ENCODE measurements at places on chromosomes 5 and 9.

GRCh38 chr5:147708708-147709107, 73.8 kb downstream of the JAKMIP2 start:
- DNase-seq: no peak

DNA sequence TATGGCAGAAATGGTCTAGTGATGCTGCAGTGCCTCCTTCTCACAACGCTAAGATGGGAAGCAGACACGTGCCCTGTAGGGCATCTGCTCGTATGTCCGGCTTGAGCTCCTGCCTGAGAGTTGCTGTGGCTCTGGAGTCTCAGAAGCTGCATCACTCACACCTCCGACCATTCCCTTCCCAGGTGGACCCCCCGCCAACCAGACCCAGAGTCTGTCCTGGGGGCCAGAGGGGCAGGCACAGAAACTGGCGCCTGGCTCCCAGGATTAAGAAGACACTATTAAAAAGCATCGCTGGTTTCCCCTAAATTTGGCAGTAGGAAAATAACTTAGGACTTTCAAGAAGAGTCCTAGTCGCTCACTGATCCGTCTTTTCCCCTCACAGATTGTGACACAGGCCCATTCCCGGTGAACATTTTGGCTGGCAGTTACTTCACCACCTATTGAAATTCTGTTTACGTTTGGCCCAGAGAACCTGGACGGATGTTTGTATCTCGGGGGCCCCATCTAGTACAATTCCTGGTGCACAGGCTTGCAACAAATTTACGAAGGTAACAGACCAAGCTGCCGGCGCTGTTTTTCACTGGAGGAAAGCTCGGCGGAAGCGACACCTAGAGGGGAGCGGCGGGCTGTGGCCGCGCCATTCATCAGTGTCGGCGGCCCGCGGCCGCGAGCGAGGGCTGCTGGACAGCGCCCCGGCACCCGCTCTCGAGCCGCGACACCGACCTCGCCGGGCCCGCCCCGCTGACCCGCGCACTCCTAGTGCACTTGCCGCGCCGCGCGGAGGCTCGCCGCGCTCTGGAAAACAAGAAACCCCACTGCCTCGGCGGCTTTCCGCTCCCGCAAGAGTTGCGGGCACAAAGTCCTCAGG, 1.6 kb downstream of the FSTL4 start:
- peak; percentile 80 for DNase-seq

DNA sequence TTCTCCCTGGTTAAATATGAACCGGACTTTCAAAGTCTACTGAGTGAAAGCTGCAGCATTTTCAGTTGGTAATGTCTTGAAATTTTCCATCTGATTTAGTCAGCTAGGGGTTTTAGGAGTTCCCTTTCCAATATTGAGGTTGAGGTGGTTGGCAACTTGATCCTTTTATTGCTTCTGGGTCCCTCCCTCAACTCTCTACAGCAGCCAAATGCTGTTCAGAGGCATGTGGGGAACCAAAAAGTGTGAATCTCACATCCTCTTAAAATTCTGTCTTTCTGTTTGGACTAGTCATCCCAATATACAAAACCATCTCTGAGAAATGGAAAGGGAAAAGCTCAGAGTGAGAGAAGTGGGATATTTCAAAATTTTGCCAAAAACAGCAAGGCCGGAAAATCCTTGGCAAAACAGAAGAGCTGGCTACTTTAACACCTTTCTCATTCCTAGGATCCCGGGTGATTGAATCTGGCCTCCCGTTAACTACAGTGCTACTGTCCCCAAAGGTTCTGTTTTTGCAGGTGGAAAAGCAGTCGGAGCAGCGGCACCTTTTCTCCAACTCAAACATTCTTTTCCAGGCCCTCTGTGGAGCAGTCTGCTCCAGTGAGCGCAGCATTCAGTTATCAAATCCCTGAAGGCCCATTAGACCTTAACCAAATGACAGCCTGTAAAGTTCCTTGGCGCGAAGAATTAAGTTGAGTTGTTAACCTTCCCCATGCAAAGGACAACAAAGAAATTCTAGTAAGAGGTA, 345.9 kb upstream of the NUDT12 start:
- DNase-seq: no peak

GRCh38 chr5:170218726-170219125, 14.1 kb upstream of the C5orf58 start:
- no peak for DNase-seq

DNA sequence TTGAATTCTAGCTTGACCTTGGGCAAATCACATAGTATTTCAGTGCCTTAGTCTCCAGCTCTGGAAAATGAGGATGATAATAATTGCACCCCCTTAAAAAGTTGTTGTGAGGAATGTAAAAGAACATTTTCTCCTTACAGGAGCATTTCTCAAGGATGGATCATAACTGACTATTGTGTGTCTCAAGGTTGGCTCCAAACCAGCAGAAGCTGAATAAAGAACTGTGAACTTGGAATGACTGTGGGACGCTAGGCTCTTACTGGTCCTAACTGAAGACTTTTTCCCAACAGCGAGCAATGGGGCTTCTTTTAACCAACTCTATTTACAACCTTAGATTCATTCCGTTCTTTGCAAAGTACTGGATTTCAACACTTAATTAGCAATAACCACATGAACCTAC, 26.2 kb upstream of the GLRX start:
- DNase-seq: no peak

GRCh38 chr9:114390952-114391351, 3.2 kb upstream of the AKNA start:
- DNase-seq: no peak

GRCh38 chr9:131530546-131530919, 530 bp downstream of the UCK1 start:
- peak; percentile 70 for DNase-seq

- no peak for DNase-seq
Observed at GRCh38 chr5:116371935-116372334, 202.7 kb downstream of the SEMA6A start.

DNA sequence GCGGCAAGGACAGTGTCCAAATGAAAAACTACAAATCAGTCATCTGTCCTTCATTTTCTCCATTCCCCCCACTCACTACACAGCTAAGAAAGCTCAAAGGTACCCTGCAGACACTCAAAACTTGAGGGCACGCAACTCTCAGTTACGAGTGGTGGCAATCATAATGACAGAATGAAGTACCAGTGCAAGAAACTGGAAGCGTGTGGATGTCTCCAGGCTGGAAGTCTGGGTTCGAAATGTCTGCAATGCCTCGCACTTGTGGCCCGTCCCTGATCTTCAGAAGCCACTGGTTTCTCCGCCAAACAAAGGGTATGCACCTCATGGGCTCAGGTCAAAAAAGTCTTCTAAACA, 597 bp upstream of the CENPH start:
- peak; percentile 27 for DNase-seq

DNA sequence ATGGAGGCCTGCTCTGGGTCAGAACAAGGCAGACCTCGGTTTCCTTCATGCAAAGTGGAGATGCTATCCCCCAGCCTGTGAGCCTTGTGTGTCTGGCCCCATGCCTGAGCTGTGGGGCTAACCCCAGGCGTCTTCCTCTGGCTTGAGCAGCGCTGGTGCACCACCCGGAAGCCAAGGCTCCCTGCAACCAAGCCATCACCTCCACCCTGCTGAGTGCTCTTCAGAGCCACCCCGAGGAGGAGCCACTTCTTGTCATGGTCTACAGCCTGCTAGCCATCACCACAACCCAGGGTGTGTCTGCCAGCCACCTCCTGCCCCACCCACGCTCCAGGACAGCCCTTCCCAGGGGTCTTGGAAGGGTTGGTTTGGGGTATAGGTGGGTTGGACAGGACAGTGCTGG, 16.2 kb downstream of the REXO4 start:
- no peak for DNase-seq

DNA sequence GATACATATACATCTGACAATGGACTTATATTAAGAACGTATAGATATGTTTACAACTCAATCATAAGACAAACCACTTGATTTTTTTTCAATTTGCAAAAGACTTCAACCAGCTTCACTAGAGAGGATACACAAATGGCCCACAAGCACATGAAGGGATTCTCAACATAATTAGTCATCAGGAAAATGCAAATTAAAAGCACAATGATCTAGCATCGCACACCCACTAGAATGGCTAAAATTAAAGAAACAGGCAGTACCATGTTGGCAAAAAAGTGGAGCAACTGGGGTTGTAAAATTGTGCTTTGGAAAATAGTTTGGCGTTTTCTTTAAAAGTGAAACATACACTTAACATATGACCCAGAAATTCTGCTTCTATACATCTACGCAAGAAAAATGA, 80.0 kb upstream of the TRIO start:
- no peak for DNase-seq

DNA sequence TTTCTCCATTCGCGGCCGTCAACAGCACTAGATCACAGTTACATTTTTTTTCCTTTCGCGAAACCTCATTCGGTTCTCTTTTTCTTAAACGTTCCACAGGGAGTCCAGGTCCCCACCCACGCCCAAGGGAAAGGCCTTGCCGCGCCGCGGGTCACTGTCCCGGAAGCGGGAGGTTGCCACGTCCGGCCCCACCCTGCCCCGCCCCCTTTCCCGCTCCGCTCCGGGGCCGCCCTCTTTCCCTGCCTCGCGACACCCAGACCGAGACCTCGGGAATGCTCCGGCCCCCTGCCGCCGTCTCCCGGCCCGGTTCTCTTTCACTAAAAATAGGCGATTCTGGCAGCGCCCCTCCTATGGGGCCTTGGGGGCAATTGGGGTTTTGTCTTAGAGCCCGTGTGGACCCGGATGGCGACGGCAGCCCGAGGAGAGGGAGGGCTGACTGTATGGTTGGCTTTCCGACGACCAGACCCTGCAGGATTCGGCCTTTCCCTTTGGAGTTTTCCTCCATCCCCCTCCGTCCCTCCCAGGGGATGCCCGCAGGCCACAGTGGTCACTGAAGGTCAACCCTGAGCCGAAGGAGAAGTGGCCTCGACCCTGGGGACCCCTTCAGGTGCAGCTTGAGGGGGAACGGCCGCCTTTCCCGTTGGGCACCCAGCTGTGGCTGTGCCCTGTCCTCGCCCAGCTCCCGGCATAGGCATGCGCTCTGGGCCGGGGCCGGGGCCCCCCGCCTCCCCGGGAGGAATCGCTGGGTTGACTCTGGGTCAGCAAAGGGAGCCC, 2.8 kb upstream of the RACK1 start:
- peak; percentile 84 for DNase-seq

DNA sequence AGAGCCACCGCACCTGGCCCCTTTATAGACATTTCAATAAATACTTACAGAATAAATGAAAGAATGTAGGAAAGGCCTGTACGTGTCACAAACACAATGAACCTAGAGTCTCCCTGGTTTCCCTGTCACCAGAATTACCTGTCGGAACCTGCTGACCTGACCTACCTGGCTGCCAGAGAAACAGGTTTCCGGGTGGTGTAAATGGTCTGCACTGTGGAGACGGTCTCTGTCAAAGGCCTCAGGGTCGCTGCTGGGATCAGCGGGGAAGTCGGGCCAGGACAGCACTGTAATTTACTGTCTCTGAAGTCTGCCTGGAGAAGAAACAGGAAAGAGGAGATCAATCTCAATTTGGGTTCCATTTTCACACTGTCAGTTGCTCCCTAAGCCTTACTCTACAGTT, 9.3 kb upstream of the FRRS1L start:
- no peak for DNase-seq

DNA sequence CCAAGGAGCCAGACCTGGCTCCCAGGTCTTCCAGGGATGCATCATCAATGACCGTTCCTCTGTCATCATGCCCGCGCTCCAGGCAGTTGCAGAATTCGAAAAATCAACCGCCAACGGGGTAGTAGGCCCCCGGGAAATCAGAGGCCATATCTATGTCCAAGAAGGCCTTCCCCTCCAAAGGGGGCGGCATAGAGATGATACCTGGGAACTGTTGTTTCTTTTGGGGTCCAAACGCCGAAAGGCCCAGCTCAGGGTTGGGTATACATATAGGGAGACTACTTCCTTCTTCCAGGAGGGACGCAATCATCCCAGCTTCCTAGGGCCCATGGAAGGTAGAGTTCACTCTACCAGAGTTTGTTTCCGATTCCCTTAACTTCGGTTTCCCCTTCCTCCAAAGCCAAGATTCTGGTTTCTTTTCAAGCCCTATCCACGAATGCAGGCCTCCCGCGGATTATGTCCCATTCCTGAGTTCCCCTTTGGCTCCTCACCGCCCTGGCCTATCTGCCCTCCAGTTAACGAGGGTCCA, 754 bp downstream of the DCAF12 start:
- peak; percentile 28 for DNase-seq

DNA sequence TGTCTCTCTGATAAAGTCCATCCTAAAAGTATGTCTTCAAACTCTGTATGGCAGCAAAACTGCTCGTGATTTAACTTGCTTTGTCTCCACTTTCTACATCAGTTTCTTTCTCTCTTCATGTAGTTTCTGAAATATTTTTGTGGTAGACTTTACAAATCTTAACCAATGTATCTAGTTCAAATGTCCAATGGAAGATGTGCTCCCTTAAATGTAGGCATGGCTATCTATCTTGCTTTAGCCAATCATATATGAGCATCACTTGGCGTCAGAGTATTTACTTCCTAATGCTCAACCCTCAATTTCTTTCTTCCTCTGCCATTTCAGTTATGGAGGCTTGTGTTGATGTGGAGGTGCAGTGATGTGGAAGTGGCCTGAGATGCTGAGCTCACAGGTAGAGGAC, 206.1 kb upstream of the ZNF608 start:
- peak; percentile 34 for DNase-seq

DNA sequence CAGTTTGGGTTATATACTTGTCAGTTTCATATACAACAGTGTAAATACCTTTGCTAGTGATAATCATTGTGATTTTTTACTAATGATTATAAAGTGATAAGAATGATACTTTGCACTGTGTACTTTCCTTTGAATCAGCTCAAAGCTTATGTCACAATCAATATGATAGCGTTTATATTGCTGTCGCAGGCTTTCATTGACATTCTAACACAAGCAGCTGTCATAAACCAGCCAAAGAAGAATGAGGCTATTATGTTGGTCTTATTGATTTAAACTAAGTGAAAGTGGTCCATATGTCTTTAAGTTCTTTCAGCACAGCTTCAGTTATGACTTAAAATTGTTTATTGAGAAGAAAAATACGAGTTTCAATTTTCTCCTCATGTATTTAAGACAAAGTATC, 272.7 kb upstream of the RGMB start:
- no peak for DNase-seq

GRCh38 chr5:160272264-160272663, 40.1 kb downstream of the CCNJL start:
- DNase-seq: no peak

DNA sequence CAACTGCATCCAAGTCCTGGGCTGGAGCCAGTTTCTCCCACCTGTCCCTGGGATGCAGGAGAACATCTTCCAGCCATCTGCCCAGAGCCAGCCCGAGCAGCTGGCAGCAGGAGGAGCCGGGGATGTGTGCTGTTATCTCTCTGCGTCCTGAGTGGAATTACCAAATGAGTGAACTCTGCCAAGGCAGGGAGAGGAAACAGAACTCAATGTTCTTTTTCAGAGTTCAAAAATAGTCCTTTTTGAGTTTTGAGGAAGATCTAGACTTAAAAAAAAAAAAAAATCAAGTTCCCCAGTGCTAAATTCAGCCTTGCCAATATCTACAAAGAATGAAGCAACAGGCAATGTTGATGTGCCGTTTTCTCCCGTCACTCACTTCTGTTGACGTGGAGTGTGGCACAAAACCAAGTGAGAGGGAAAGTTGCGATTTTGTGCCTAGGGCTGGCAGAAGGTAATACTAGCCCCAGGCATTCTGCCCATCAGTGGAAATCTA, 56.2 kb downstream of the TMOD1 start:
- no peak for DNase-seq
